ENCODE measurements at places on chromosomes 2 and 18.

- no peak for DNase-seq
Observed at GRCh38 chr2:20573620-20574422, 77.1 kb downstream of the HS1BP3 start.

DNA sequence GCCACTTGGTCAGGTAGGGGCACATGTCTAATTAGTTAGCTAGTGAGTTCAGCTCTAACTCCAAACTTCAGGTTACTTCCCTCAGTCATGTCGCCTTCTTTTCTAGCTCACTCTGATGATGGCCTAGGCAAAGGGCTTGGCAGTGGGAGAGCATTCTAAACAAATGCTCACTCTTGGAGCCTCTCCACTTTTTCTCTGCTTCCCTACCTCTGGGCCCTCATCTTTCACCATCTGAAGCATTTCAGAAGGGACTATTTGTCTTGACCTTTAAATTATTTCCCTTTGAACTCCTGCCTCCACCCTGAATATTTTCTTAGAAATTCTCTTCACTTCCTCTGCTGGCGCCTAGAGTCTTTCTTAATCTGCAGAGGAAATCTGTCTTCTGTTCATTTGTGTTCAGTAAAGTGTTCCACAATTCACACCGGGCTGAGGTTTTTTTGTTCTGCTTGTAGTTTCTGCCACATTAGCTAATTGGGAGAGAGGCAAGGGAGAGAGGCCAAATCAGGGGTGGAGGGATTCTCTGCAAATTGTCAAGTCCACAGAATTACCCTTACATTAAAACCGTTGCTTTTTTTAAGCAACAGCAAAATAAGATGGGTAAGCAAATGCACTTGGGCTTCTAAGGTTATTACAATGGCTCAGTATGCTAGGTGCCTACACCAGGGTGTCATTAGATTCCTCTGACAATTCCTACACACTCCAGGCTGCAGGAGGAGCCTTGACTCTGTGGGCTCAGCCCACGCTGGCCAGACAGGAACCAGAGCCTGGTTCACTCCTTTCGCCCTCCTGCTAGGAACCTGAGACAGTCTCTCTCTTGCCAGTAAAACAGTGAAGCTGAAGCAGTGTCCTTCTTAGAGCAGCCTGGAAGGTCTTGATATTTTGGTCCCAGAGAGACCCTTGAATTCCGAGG lies 5.5 kb downstream of the MSGN1 start:
- DNase-seq, result no peak

DNA sequence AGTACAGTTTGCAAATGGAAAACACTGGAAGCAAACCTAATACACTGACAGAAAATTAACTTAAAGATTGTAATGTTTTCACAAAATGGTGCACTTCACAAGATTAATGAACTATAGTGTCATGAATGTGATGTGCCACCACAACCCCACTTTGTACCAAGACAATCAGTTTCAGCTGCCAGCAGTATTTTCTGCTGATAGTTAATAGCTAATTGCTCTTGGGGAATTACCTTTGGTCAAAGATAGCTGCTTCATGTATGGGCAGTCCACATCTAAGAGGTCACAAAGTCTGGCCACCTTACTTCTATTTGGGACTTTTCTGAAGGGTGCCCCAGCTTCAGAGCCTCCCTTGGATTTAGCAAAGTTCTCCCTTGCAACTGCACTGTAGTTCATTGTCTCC lies 254.0 kb downstream of the CALCRL start:
- no peak for DNase-seq

- no peak for DNase-seq
Observed at GRCh38 chr2:236010920-236011685, 157.1 kb downstream of the GBX2 start.

- DNase-seq, result no peak
Observed at GRCh38 chr2:239834143-239834542, 191.0 kb downstream of the NDUFA10 start.

- DNase-seq, result no peak
Observed at GRCh38 chr2:75928093-75928492, 217.4 kb upstream of the GCFC2 start.

DNA sequence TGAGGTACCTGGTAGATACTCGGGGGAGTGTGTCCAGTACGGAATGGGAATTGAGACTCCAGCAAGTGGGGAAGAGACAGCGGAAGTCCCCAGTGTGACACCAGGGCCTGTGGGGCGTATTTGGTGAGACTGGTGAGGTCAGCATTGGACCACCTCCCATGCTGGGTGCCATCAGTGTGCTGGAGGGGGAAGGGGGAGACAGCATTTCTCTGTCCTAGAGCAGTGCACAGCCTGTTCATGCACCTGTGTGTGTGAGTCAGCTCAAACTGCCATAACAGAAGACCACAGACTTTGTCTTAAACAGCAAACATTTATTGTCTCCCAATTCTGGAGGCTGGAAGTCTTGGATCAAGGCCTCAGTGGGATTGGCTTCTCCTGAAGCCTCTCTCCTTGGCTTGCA lies 301.8 kb downstream of the GBX2 start:
- no peak for DNase-seq

- no peak for DNase-seq
Observed at GRCh38 chr2:71453404-71454220, at the start of gene DYSF. DYSF (plus strand) TSS chr2:71453561.

DNA sequence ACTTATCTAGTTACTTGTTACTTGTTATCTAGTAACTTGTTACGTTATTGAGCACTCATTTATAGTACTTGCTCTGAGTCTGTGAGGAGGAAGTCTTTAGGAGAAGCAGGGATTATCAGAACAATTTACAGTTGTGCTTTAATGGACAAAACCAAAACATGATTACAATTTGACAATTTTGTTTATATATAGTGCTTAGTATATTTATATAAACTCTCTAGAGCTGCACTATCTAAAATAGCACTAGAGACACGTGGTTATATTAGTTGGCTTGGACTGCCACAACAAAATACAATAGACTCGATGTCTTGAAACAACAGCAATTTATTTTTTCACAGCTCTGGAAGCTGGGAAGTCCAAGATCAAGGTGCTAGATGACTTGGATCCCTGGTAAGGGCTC lies 78.4 kb downstream of the BMPR2 start:
- DNase-seq, result no peak

DNA sequence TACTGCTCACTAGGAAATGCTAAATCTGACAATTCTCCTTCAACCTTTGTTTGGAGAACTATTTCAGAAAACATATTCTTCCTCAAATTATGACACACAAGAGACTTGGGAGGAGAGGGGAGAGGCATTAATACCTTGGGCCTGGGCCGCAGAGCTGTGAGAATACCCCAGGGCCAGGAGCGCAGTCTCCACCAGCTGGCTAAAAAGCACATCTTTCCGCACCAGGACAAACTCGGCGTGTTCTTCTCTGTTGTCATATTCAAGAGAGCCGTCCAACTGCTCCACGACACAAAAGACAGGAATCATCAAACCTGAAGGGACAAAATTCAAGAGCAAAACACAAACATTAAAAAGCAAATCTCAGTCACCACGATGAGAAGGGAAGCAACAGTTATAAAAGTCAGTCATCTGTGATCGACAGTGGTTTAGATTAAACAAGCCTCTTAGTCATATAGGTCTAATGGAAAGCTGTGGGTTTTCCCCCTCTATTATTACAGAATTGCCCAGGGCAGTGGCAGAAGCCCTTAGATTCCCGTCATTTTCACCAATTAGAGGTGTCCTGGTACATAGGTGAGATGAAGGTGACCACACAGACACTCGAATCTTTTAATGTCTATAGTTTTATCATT lies 24.4 kb downstream of the SATB2 start:
- DNase-seq, result no peak

DNA sequence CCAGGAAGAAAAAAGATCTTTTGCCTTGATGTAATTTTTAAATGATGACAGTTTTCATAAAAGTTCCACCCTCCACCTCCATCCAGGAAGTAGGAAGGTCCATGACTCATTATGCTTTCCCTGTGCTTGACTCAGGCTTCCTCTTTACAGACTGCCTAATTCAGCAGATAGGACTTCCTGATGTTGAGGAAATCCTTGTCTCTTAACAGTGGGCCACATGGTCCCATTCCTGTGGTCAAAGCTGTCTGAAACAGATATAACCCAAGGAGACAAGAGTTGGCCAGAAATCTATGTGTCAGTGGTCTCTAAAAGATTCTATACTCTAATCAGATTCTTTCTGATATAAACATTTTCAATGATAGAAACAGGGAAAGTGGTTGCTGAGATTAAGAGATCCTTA lies 119.1 kb downstream of the BAZ2B start:
- DNase-seq, result no peak

- DNase-seq, result no peak
Observed at GRCh38 chr2:33071591-33071990, 124.8 kb downstream of the LTBP1 start.

GRCh38 chr2:237256887-237257286 lies 157.1 kb downstream of the COL6A3 start:
- DNase-seq, result no peak

- no peak for DNase-seq
Observed at GRCh38 chr2:76763276-76763675, 758.9 kb downstream of the LRRTM4 start.

DNA sequence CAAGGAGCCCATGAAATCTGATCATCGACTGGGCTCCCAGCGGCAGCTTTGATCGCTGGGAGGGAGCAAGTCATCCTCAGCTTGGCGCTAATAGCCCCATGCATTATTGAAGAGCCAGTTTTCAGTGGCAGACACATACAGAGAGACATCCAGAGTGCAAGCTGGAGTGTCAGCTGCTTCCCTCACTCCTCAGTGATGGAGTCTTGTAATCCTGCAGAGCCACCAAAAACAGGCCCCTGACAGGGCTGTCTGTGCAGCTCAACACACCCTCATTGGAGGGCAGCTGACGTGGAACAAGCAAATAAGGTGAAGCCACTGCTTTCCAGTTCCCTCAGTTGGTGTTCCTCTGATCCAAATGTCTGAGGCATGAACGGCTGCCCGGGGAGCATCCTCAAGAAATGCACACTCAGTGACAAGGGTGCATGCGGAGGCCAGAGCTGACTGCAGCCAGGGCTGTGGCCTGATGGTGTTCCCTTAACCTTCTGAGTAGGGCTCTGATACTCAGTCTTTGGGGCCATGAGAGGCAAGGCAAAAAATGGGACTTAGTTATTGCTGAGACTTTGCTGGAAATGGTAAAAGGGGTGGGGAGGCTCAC lies 97.4 kb downstream of the RHOB start:
- no peak for DNase-seq

DNA sequence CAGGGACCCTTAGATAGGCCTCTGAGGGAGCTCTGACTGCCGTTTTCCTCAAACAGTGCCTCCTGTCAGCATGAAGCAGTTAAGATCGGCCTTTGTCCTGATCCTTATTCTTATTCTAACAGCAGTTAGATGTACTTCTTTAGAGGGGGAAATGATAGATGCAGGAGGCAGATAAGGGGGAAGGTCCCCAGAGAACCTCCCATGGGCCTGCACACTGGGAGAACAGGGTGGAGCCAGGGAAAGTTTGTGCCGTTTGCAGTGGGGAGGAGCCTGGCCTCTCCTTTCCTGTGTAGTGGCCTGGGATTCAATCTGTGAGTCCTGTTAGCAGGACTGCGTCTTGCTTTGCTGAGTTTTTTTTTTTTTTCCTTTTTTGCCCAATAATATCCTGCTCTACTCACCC lies 7.9 kb upstream of the INPP4A start:
- no peak for DNase-seq

DNA sequence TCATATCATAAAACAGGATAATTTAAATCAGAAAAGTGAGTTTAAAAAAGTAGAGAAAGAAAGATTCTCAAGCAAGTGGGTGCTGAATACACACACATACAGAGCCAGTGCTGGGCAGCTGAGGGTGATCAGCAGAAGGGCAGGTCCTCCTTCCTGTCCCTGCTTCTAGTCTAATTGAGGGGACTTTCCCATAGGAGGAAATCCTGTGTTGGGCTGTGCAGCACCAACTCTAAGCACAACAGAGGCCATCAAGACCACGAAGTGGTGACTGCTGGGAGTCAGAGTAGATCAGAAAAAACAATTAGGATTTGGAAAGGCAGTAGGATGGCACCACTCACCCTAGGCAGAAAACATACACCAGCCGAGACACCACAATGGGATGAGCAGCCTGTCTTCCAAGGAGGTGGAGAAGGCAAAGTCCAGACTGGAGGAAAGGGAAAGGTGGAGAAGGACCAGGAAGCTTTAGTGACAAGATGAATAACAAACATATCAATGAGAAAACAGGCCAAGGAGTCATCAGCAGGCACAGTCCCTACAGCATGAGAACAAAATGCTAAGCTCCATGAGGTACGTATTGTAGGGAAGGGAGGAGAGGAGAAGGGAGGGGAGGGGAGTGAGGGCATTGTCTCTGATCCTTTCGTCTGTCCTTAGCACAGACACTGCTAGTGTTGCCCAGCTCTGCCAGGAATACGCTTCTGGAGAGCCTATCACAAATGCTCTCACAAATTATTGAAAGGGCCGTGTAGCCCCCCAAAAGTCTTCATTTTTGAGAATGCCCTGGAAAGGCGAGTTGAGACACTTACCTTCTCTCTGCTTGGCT lies 16.7 kb upstream of the MSGN1 start:
- DNase-seq, result no peak

DNA sequence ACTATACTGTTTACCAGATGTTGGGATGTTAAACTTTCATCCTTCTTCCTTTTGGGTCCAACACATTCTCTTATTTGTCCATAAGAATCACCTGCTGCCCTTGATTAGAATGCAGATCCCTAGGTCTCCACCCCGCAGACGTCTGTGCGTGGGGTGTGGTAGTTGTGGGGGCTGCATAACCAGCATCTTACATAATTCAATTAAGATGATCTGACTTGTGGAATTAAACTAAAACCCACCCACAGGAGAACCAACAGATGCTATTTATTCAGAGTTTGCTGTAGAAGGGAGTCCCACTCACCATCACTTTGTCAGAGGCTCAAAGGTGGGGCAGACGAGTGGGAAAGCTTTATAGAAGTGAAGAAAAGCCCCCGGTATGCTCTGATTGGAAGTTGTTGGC lies 1.6 kb upstream of the KLHL23 start:
- DNase-seq, result no peak

DNA sequence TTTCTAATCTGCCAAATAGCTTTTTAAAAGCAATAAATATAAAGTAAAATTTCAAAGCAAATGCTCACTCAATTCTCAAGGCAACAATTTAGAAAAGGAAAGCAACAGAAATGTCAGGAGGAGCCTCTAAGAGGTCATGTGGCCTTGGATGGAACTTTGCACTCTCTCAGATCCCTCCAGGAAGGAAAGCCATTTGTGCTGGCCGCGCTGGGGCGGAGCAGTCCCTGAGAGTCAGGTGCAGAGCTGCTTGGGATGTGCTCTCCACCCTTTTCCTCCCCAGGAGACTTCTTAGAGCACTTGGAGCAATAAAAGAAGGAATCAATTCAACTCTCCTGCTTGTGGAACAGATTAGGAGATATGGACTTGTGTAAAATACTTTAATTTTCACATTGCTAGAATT lies 379.8 kb upstream of the LINC00305 start:
- DNase-seq, result no peak

GRCh38 chr2:46286715-46287114 lies 10.5 kb upstream of the EPAS1 start:
- no peak for DNase-seq

DNA sequence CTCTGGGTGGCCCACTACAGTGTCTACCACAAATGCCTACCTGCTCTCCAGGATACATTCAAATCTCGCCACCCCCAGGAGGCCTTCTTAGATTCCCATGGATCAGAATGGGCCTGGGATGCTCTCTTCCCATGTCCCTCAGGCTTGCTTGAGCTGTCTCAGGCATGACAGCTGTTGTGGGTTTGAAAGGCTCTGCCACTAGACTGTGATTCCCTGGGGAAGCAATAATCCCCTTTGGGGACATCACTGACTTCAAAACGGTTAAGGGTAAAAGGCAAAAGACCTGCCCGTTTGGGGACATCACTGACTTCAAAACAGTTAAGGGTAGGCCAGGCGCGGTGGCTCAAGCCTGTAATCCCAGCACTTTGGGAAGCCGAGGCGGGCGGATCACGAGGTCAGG lies 35.8 kb upstream of the ZNF516 start:
- no peak for DNase-seq
